Tongue (tissue), 3 donors: ENCODE measurements at places on chromosomes 6 and 20.

GRCh38 chr6:73792738-73793137 is 96.7 kb downstream of the CD109 start:
- no peak for DNase-seq

- peak; percentile 95 for DNase-seq
These were observed at the start of gene MAN1A1 for GRCh38 chr6:119349361-119350201. TSS of gene MAN1A1 (minus strand) at chr6:119349761. CDS start at chr6:119349065, 696 bp downstream.

DNA sequence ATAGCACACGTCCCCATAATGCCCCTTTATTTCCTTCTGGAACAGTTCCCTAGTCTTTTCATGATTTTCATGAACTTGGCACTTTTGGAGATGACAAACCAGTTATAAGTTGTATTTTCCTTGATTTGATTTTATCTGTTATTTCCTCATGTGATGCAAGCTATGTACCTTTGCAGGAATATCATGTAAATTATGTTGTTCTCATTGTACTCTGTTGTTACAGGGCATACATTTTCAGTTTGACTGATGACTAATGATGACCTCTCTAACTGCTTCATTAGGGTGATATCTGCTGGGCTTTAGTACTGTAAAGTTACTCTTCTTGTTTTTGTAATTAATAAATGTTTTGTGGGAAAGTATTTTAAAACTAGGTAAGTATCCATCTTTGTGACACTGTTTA is 147.3 kb downstream of the ZFAND3 start:
- no peak for DNase-seq

GRCh38 chr6:98787961-98788360 is 46.4 kb upstream of the POU3F2 start:
- DNase-seq: peak; percentile 36
